ENCODE measurements at places on chromosomes 3 and 15.

DNA sequence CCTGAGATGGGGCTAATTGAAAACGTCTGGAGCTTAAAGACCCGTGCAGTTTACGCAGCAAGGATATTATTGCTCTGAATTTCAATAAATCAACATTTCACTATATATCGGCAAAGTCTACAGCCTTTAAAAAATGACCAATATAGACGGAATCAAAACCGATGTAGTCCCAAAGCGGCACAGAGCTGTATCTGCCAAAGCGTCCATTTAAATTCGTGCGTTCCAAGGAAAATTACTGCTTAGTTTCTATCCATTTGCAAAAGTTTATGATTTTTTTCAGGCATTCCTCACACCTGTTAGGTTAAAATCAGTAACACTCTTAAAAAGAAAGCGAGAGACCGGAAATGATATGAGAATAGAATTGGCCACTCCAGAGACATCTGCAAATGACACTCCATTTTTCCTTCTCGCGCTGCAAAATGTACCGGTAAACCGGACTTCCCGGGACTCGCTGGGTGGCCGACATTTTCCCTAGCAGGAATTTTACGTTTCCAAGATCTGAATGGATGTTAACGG, 777 bp upstream of the EIF4A2 start:
- no peak for DNase-seq

GRCh38 chr3:44208086-44208485, 33.6 kb upstream of the TOPAZ1 start:
- DNase-seq: no peak

GRCh38 chr3:9810433-9810770, 340 bp downstream of the TTLL3 start:
- no peak for DNase-seq

- DNase-seq: no peak
Measured at GRCh38 chr3:169992781-169993180, 26.2 kb downstream of the SEC62 start.

- no peak for DNase-seq
Measured at GRCh38 chr3:124298301-124298700, 306.4 kb upstream of the ROPN1 start.

DNA sequence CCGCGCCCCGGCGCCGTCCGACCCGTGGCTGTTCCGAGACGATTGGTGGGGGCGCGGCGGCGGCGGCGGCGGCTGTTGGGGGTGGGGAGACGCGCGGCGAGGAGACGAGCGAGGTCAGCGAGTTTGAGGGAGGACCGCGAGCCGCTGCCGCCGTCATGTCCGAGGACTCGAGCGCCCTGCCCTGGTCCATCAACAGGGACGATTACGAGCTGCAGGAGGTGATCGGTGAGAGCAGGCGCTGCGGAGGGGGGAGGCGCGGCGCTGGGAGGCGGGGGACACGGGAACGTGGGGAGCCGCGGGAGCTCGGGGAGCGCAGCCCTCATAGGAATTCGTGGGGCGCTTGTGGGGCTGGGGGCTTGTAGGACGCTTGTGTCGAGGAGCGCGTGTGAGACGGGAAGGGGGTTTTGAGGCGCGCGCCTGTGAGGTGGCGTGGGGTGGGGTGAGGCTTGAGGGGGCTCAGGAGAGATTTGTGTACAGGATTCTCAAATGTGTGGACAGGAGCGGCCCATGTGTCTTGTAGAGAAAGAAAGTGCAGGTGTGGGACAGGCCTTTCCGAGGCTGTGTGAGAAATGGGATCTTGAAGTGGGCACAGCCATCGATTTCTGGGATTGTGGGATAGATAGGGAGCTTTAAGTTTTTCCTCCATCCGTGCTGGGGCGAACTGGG, 518 bp downstream of the OXSR1 start:
- peak; percentile 33 for DNase-seq

DNA sequence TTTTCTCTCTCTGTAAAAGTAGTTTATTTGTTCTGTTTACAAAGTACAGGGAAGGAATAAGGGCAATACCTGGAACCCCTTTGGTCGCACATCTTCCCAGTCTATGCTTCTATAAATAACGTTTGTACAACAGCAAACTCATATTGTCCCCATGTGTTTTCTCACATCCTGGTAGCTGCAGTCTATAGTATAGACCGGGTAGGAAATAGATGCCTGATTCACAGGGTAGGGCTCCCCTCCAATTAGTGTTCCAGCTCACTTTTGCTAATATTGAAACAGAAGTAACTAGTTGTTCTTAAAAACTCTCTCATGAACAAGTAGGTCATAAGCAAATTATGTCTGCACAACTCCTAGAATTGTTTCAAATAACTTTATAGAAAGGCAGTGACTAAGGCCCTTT, 17.7 kb downstream of the ATG7 start:
- no peak for DNase-seq

GRCh38 chr3:53216723-53217122, 39.1 kb downstream of the TKT start:
- no peak for DNase-seq

DNA sequence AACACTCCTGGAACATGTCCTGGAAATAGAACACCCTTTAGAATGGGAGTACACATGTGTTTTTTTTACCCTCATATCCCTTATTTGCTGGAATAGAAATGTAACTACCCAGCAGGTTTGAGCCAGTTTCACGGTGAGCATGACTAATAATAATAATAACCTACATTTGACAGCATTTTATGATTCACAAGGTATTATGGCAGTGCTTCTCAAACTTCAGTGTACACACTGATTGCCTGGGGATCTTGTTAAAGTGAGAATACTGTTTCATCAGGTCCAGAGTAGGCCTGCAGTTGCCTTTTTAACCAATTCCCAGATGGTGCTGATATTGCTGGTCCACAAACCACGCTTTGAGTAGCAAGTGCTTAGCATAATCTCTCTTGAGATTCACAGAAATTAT, 63.9 kb downstream of the NFKBIZ start:
- DNase-seq: no peak

DNA sequence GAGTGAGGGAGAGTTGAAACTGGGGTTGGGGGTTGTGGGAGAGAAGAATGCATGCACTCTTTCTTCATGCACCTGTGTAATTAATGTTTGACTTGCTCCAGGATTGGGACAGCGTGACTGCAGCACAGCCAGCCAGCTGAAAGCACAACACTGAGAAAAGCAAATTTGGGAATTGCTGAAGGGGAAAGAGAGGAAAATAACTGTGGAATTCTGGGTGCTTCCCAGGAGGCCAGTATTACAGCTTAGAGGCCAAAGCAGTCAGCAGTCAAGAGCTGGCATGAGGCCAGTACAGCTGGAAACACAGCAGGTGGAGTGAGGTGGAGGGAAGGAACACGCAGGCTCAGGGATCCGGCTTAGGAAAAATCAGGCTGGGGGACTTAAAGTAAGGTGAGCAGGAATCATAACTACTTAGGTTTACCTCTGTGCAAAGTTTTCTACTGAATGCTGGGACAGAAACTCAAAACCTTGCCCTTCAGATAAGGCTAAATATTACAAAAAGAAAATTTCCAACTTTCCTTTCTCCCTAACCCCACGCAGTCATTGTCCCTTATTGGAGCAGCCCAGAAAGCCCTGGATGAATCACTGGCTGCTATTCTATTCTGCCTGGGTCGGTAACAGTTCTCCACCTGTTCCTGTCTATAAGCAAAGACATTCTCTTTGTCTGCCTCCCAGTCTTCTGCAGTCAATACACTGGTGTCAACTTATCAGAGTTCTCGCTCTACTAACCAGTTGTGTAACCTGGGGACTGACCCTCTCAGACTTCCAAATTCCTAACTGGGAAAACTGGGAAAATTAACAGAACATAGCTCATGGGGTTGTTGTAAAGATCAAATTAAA, 167.2 kb downstream of the MAGI1 start:
- no peak for DNase-seq

DNA sequence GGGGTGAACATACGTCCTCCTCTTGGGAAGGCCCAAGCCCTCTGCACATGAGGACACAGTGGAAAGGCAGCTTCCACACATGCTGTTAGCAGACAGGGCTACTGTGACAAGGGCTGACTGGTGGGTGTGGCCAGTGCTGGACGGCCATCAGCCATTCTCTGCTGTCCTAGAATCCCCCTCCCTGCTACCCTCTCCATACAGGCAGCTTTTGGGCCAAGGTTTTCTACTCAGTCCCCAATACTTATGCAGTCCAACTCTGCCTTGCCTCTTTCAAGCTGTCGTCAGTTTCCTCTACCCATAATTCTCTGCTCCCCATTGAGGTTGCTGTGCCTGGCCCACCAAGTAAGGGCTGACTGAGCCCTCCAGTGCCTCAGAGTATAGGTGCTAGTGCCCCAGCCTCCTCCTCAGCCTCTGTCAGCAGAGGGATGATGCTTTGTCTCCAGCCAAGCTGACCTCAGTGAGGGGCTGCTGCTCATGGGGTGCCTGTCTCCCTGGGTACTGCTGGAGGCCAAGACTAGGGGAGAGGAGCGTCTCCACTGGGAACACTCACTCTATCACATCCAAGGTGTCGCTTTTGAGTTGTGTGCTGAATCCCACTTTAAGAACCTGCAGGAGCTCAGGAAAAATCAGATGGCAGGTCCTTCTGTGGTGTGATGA, 2.8 kb downstream of the LOXL1 start:
- DNase-seq: no peak

GRCh38 chr15:63156755-63157117, 541 bp downstream of the RPS27L start:
- DNase-seq: no peak

- DNase-seq: no peak
Measured at GRCh38 chr3:49388289-49388820, 23.4 kb downstream of the RHOA start.

Data from activated CD4-positive, alpha-beta T cell treated with anti-CD3 and anti-CD28 coated beads, Interleukin-2, amount 50 U/mL, for 4 hours (primary cell).